Activated naive CD4-positive, alpha-beta T cell treated with anti-CD3 and anti-CD28 coated beads for 36 hours (primary cell): ENCODE measurements at places on chromosomes 16 and 17.

DNA sequence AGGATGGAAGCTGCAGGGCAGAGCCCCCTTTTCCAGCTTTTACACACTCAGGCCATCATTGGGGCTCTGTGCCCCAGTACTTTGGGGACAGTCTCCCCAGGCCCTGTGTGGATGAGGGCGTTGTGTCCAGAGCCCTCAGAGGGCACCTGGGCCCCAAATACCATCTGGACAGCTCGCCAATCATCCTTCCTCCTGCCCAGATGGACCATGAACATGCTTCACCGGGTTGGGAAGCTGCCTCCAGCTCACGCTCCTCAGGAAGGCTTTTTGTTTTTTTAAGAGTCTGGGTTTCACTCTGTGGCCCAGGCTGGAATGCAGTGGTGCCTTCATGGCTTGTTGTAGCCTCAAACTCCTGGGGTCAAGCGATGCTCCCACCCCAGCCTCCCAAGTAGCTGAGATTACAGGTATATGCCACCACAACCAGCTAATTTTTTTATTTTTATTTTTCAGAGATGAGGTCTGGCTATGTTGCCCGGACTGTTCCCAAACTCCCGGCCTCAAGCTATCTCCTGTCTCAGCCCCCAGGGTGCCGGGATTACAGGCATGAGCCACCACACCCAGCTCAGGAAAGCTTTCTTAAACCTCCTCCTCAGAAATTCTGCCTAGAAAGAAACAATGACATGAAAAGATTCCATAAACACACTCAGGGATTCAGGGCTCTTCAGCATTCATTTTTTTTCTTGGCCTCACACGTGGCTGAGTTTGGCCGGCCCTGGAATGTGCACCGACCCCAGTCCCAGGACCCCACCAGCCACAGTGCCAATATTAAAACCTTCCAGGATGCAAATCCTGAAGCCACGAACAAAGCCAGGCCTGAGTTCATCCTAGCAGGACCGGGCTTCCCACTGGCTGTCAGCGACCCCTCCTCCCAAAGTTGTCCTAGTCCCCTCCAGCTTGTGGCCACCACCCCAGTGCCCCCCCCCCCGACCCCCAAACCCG is 27.4 kb upstream of the ZNF423 start:
- DNase-seq = no peak
- H3K4me3 ChIP-seq = no peak overlapping the region
- H3K27me3 ChIP-seq = peaks cover 20% of the 10 kb centered on the region
- no peak overlapping the region for H3K27ac ChIP-seq
- H3K4me1 ChIP-seq = no peaks in the 10 kb centered on the region
- no peaks in the 10 kb centered on the region for H3K36me3 ChIP-seq

GRCh38 chr17:51611585-51611984 is 351.2 kb downstream of the UTP18 start:
- H3K4me1 ChIP-seq = no peaks in the 10 kb centered on the region
- H3K4me3 ChIP-seq = no peak overlapping the region
- no peak for DNase-seq
- no peaks in the 10 kb centered on the region for H3K36me3 ChIP-seq
- no peak overlapping the region for H3K27ac ChIP-seq
- H3K27me3 ChIP-seq = peaks cover 4% of the 10 kb centered on the region

GRCh38 chr17:39092692-39093230 is 58.7 kb downstream of the PLXDC1 start:
- peak overlapping the region; percentile 64 for H3K4me3 ChIP-seq
- no peaks in the 10 kb centered on the region for H3K27me3 ChIP-seq
- H3K4me1 ChIP-seq = peaks cover 71% of the 10 kb centered on the region
- no peaks in the 10 kb centered on the region for H3K36me3 ChIP-seq

DNA sequence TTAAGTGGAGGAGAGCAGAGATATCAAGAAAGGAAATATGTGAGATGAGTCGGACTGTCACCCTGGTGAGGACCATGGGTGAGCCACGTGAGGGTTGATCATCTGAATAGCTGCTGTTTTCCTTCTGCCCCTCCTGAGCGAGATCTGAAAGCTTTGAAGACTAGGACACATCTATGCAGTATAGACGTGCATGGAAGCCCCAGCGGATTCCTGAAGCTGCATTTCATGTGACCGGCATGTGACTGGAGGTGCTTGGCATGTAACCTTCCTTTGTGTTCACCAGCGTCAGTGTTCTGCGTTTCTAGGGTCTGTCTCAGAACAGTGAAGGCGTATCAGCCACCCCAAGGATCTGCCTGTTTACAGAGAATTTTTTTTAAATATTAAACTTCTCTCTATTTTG is 75.1 kb downstream of the MSI2 start:
- H3K4me3 ChIP-seq = no peak overlapping the region
- peaks cover 30% of the 10 kb centered on the region for H3K4me1 ChIP-seq
- no peak overlapping the region for H3K27ac ChIP-seq
- H3K27me3 ChIP-seq = no peaks in the 10 kb centered on the region

- no peak overlapping the region for H3K27ac ChIP-seq
- no peak overlapping the region for H3K4me3 ChIP-seq
- no peaks in the 10 kb centered on the region for H3K27me3 ChIP-seq
- no peaks in the 10 kb centered on the region for H3K4me1 ChIP-seq
- H3K36me3 ChIP-seq = no peaks in the 10 kb centered on the region
Observed at GRCh38 chr16:66491716-66492064, 58.2 kb downstream of the TK2 start.
